ENCODE measurements at places on chromosomes 5 and 9.

GRCh38 chr9:134992755-134993124, 75.0 kb upstream of the FCN1 start:
- DNase-seq: no peak

DNA sequence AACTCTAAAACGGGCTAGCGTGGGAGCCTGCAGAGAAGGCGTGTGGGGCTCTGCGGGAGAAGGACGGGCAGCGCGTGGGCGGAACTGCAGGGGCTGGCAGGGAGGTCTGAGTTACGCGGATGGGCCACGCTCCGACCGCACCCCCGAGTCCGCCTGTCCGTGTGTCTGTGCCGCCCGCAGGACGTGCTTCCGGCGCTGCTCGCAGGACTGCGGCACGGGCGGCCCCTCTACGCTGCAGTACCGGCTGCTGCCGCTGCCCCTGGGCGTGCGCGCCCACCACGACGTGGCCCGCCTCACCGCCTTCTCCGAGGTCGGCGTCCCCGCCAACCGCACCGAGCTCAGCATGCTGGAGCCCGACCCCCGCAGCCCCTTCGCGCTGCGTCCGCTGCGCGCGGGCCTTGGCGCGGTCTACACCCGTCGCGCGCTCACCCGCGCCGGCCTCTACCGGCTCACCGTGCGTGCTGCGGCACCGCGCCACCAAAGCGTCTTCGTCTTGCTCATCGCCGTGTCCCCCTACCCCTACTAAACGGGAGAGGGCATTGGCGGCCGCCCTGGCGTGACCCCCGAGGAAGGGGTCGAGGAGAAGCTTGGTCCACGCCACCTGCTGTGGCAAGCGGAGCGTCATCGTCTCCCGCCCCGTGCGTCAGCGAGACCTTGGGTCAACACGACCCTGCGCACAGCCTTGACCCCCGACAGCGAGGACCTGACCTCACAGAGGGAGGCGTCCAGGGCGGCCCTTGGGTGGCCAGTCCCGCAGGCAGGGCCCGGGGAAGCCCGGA, 11.4 kb upstream of the ASS1 start:
- peak; percentile 1 for DNase-seq

- DNase-seq: no peak
These were observed 32.8 kb upstream of the GALNT10 start for GRCh38 chr5:154157483-154158378.

- no peak for DNase-seq
These were observed 495.3 kb upstream of the CDH6 start for GRCh38 chr5:30698217-30698616.

GRCh38 chr5:6728011-6728794, 15.0 kb downstream of the TENT4A start:
- no peak for DNase-seq

- no peak for DNase-seq
These were observed 338.0 kb downstream of the SEMA5A start for GRCh38 chr5:9207817-9208418.

DNA sequence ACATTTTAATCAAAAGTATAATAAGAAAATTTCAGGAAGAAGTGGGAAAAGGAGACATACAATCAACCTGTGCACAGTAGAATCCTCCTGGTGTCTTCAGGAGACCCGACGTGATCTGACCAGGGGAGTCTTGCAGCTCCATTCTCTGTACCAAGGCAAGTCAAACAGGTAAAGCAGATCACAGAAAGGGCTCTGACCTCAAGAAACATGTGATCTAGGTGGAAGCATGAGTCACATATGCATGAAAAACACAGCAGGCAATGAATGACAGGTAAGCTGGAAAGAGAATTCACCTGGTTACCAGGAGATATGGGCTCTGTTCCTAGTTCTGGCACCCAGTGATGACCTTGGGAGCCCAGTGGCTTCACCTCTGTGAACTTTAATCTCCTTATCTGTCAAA, 19.4 kb upstream of the FABP6 start:
- DNase-seq: no peak

- peak; percentile 44 for DNase-seq
These were observed 48.7 kb upstream of the PSD2 start for GRCh38 chr5:139746691-139747582.
